ENCODE measurements at places on chromosomes 3 and 15. TPM values are rescaled to one million over a fixed set of nuclear protein-coding genes. Genes with fewer than 3 reads are reported as not detected.

The ASB14 gene
- not detected for total RNA-seq

DNA sequence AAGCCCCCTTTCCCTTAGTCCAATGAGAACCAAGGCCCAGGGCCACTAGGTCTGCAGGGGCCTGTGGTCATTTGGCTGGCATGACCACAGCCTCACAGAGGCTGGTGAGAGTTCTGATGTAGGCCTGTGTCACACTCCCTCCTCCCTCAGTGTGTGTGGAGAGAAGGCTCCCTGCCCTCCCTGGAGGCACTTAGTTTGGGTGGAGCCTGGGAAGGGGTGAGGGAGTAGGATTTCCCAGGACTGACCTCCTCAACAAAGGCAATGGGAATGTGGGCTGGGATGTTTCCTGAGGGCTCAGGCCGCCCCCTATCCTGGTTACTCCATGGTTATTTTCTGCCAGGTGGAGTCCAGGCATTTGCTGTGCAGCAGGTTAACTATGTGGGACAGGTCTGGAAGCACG lies 7.6 kb downstream of the TEX264 start:
- peaks cover 4% of the 10 kb centered on the region for H3K36me3 ChIP-seq
- H3K27ac ChIP-seq = no peak overlapping the region
- no peaks in the 10 kb centered on the region for H3K27me3 ChIP-seq
- no peak overlapping the region for H3K4me3 ChIP-seq

The KLHDC8B gene
- 27.3 TPM for total RNA-seq

- H3K36me3 ChIP-seq = no peaks in the 10 kb centered on the region
- no peak overlapping the region for H3K4me3 ChIP-seq
- no peak overlapping the region for H3K27ac ChIP-seq
These were observed 12.2 kb downstream of the CD80 start for GRCh38 chr3:119547227-119547626.

The DPPA4 gene
- total RNA-seq = not detected

DNA sequence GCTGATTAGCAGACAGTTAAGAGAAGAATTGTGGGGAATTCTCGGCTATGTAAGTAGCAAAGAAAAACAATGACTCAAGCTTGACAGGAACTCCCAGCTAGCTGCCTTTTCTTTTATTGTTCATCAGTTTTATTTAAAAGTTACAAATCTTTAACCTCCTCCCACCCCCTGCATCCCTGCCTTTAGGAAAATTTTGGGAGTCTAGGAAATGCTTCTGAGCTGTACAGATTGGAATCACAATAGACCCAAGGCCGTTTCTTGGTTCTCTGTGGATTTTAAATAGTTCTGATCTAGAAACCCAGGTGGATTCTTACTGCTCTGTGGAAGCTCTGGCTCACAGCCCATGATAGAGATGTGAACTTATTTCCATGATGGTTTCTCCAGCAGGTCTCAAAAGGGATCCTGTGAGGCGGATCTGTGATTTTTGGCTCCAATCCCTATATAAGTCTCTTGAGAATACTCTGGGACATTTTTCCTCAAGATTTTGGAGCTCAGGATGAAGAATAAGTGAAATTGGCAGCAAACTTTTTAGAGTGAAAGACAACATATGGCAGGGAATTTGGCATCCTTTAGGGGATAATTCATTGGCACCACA lies 312.3 kb downstream of the EPHA3 start:
- H3K36me3 ChIP-seq = no peaks in the 10 kb centered on the region
- H3K4me3 ChIP-seq = no peak overlapping the region
- no peaks in the 10 kb centered on the region for H3K4me1 ChIP-seq
- H3K27ac ChIP-seq = no peak overlapping the region
- H3K27me3 ChIP-seq = no peaks in the 10 kb centered on the region

The UBE2E1 gene
- total RNA-seq = 55.0 TPM

DNA sequence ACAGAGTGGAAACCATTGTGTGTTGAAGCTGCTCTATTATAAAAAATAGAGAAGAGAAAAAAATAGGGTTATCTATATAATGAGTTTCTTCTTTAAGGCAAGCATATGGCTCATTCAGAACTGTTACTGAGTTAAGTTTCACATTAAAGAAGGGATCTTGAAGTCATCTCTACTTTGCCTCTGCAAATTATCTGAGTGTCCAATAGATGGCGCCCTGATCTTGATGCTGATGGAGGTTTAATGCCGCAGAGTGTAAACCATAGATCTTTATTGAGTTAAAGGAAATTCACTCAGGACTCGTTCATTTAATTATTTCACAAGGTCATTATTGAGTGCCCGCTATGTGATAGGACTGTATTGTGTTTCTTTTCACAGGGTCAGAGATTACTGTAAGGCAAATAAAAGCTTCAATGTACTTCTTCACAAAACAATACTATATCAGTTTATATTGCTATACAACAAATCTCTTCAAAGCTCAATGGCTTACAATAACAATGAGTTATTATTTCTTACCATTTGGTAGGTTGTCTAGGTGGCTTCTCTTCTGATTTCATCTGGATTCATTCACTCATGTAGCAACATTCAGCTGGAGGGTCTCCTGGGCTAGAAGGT lies 171.4 kb downstream of the NSUN3 start:
- no peaks in the 10 kb centered on the region for H3K27me3 ChIP-seq
- H3K4me3 ChIP-seq = no peak overlapping the region
- no peaks in the 10 kb centered on the region for H3K4me1 ChIP-seq
- no peak overlapping the region for H3K27ac ChIP-seq

DNA sequence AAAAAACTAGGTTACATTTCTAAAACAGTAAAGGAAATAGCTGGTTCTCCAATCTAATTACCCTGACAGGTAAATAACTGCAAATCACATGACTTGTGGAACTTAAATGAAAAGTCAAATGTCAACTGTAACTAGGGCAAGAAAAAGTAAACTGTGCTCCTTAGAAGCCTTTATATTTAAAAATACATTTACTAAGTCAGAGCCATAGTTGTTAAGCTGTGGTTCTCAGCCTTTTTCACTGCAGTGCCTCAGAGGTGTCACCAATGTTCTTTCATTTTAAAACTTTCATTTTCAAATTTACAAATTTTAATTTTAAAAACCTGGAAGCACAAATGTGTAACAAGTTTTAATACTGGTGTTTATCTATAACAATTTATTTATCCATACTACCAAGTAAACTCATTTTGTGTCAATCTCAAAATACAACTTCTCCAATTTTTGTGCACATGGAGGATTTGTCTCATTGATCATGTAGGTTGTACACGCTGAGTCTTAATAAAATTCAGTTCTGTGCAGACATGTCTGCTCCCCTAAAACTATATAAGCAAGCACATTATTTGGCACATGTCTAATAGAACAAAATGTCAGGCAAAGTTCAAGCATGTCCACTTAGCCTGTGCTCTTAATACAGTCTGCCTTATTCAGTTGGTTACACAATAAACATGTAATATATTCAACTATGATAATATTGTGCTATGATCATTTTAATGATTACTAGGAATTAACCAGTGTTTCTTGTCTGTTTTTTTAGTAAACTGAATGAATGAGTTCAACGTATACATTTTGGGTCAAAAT lies 70.4 kb downstream of the DLG1 start:
- H3K4me1 ChIP-seq = peaks cover 1% of the 10 kb centered on the region
- H3K36me3 ChIP-seq = no peaks in the 10 kb centered on the region
- no peak for DNase-seq
- H3K27ac ChIP-seq = no peak overlapping the region
- no peak overlapping the region for H3K4me3 ChIP-seq

DNA sequence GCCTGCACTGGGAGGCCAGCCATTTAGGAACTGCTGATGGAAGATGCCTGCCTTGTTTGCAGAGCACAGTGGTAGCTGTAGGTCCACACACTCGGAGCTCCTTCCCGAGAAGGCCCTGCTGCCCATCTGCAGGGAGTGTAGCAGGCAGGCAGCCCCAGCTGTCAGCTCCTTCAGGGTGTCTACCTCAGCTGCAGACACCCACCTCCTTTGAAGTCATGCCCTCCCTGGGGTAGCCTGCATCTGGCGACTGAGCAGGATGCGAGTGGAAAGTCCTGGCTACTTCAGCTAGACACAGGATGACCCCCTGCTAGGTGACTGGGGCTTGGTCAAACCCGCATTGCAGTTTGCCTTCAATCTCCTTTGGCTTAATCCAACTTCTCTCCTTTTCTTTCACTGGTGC lies 93.2 kb upstream of the TLE3 start:
- H3K36me3 ChIP-seq = no peaks in the 10 kb centered on the region
- H3K27me3 ChIP-seq = no peaks in the 10 kb centered on the region
- no peak overlapping the region for H3K27ac ChIP-seq

DNA sequence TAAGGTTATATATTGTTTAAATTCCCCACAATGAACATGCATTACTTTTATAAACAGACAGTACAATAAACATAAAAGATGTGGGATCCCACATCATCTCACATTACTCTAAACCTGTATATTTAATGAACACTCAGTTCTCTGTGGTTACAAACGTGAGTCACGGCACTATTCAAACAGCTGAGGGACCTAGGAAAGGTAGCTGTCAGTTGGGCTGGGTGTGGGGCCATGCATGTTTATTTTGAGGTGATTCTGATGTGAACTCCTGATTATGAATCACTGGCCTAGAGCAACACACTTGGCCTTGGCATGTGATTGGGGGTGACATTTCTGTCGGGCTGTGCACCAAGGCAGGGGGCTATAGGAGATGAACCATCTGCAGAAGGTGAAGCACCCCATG lies 147.6 kb upstream of the HACD2 start:
- peaks cover 59% of the 10 kb centered on the region for H3K4me1 ChIP-seq
- peaks cover 3% of the 10 kb centered on the region for H3K36me3 ChIP-seq
- no peak overlapping the region for H3K4me3 ChIP-seq

The WDR93 gene
- total RNA-seq = 0.05 TPM

The ACKR2 gene
- not detected for total RNA-seq

GRCh38 chr3:142618917-142619461 lies 22.8 kb downstream of the PLS1 start:
- DNase-seq = no peak
- H3K27me3 ChIP-seq = no peaks in the 10 kb centered on the region
- no peaks in the 10 kb centered on the region for H3K36me3 ChIP-seq
- H3K4me3 ChIP-seq = no peak overlapping the region

The UBA3 gene
- 76.4 TPM for total RNA-seq

The SLCO2A1 gene
- total RNA-seq = 0.16 TPM
